Activated T-helper 1 cell treated with anti-CD3 and anti-CD28 coated beads, Interleukin-12 subunit alpha, Interleukin-12 subunit beta, Interleukin-2, Interleukin-4 antibody, amounts not matched to agents 30 ng/mL and 10 ng/mL and 1 ng/mL, durations not matched to agents 14 hours and 24 hours and 36 hours (primary cell): ENCODE measurements at places on chromosomes 4 and X.

GRCh38 chr4:169070895-169071218, 60.8 kb upstream of the CBR4 start:
- no peak for DNase-seq
- no peaks in the 10 kb centered on the region for H3K36me3 ChIP-seq
- H3K4me3 ChIP-seq: no peak overlapping the region
- no peak overlapping the region for H3K27ac ChIP-seq

DNA sequence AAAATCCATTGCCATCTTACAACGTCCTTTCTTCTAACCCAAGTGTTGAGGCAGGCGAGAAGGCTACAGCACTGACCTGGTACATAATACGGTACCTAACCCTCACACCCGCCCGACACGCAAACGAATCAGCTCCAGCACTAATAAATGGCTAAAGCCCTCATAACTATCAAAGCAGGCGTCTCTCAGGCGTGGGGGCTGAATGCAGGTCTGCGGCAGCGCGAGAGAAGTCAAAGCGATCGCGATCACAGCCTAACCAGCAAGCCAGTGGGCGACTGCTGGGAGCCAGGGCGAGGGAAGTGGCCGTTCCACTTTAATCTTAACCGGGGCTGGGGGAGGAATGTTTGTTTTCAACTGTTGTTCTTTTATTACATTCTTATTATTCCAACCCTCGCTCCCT, 1.5 kb downstream of the CDX4 start:
- no peaks in the 10 kb centered on the region for H3K4me1 ChIP-seq
- peaks cover 4% of the 10 kb centered on the region for H3K27me3 ChIP-seq
- no peak for DNase-seq
- H3K4me3 ChIP-seq: no peak overlapping the region
- H3K36me3 ChIP-seq: no peaks in the 10 kb centered on the region

DNA sequence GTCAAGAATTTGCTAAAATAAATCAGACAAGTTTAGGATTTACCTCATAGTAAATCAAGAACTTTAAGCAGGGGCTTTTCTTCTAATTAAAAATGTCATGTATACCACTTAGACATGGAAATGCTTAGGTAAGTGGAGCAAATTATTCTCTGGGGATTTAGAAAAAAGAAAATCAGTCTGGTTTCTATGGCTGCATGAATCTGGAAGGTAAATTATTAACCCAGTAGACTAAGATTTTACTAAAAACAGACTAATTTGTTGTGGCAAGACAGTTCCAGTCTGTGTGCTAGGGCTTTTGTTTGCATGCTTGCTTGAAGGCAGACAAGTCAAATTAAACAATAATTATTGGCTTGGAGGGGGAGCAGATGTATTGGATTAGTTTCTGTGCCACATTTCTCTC, 140.6 kb downstream of the TBL1X start:
- no peaks in the 10 kb centered on the region for H3K4me1 ChIP-seq
- H3K4me3 ChIP-seq: no peak overlapping the region
- H3K27me3 ChIP-seq: no peaks in the 10 kb centered on the region
- H3K27ac ChIP-seq: no peak overlapping the region
- no peak for DNase-seq

DNA sequence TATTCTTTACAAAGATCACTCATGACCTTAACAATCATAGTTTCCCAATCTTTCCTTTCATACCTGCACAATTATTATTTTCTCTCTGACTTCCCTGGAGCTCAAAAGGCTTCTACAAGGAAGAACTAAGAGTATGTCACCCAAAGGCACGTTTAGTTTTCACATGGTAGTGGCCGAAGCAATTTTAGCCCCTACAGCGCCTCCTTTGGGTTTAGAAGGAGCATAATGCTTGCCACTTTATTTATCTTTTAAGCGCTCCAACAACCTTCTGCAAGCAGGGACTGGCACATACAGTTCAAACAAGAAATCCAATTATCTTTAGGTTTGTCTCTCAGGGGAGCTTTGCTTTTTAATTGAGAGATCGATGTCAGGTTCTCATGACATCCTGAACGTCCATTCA, 42.0 kb upstream of the IGSF1 start:
- DNase-seq: no peak
- H3K4me1 ChIP-seq: no peaks in the 10 kb centered on the region
- H3K27ac ChIP-seq: no peak overlapping the region
- no peak overlapping the region for H3K4me3 ChIP-seq
- no peaks in the 10 kb centered on the region for H3K27me3 ChIP-seq

- H3K27me3 ChIP-seq: no peaks in the 10 kb centered on the region
- H3K4me1 ChIP-seq: no peaks in the 10 kb centered on the region
- DNase-seq: no peak
- H3K27ac ChIP-seq: no peak overlapping the region
Observed at GRCh38 chrX:17521871-17522693, 147.1 kb downstream of the NHS start.

GRCh38 chrX:77275392-77275791, 171.8 kb upstream of the FGF16 start:
- no peak overlapping the region for H3K4me3 ChIP-seq
- H3K27ac ChIP-seq: no peak overlapping the region
- H3K4me1 ChIP-seq: no peaks in the 10 kb centered on the region
- no peaks in the 10 kb centered on the region for H3K36me3 ChIP-seq

DNA sequence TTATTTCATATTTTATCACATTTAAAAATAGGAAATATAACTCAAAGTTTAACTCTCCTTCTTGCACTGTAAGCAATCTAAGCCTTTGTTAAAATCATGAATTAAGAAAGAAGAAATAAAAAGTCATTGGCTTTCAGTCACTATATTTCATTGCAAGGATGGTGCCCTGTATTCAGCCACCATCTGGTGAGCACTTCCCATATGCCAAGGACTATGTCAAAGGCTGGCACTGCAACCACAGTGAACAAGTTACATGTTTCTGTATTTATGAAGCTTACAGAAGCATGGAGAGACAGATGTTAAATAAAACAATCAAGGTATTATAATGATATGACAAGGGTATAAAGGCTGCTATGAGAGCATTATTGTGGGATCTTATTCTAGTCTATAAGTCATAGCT, 68.6 kb downstream of the PRKG2 start:
- H3K4me3 ChIP-seq: no peak overlapping the region
- H3K27me3 ChIP-seq: no peaks in the 10 kb centered on the region
- no peak for DNase-seq
- H3K27ac ChIP-seq: no peak overlapping the region
- H3K4me1 ChIP-seq: no peaks in the 10 kb centered on the region

DNA sequence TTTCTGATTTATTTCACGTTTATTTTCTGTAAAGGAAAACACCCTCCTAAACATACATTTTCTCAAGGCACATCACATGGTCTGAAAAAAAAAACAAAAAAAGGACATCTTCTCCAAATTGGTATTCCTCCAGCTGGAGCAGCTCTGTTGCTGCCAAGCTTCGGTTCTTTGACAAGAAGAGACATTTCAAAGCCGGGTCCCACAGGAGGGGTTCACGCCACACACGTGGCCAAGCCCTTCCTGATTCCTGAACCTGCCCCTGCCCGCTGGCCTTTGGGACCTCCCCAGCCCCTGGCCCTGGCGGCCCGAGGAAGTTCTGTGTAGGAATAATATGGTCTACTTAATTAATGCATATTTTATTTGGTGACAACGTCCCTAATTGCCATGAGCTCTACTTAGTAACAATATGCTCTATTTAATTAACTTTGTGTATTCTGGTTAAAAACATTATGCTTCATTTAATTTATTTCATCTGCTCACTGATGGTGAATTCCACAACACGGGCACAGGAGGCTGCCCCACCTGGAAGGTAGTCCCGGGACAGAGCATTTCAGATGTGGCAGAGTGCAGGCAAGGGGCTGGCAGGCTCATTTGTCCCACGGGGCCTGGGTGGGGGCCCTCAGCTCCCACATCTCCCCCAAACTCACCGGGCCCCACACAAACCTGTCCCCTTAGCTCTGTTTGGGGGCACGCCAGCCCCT, 5.4 kb upstream of the RGS12 start:
- DNase-seq: no peak
- H3K27ac ChIP-seq: no peak overlapping the region
- H3K4me1 ChIP-seq: peaks cover 6% of the 10 kb centered on the region
- H3K36me3 ChIP-seq: no peaks in the 10 kb centered on the region
